ENCODE measurements at places on chromosomes 4 and X.
A peak's percentile ranks its signal among the peaks of the same experiment; 100 is the strongest.

- DNase-seq = no peak
Observed at GRCh38 chr4:126604268-126604867, 1028.4 kb upstream of the INTU start.

- DNase-seq = no peak
Observed at GRCh38 chr4:139374251-139374650, 72.0 kb upstream of the NDUFC1 start.

DNA sequence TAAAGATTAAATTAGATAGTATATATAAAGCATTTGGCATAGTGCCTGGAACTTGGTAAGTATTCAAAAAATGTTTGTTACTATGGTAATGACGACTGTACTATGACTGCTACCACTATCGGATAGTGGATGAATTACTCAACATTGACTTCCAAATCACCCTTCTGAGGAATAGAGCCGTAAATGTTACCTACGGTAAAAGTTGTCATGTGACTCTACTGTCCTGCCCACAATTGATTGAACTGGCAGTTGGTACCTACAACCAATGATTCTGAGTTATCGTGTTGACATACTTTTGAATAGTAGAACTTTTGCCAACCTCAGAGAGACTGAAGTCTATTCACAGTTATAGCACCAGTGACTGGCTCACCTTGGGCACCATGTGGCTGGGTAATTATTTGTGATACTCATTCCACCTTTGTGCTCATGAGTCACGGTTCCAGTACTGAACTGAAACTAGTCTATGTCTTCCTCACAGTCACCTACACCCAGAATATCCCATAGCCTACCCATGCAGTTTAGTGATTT is 185.5 kb upstream of the PITX2 start:
- no peak for DNase-seq

GRCh38 chrX:143632625-143633410 is 3.1 kb downstream of the SLITRK4 start:
- DNase-seq = no peak

DNA sequence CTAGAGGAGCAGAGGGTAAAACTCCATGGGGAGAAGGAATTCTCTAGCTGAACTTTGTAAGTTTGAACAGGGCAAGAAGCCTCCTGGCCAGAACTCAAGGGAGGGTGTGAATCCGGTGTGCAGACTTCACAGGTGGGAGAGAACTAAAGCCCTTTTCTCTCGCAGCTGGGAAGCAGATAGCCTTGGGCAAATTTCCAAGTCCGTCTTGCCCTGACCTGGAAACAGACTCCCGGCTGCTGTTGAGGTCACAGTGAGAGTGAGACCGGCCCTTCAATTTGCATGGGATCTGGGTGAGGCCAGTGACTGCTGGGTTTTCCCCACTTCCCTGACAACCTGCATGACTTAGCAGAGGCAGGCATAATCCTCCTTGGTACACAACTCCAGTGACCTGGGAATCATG is 94.5 kb upstream of the ZNF827 start:
- no peak for DNase-seq

GRCh38 chrX:100409610-100410590 is at the start of gene PCDH19:
PCDH19 (minus strand) TSS chrX:100410273; CDS start chrX:100408597, 1,676 bp downstream.
- DNase-seq = peak; percentile 69

DNA sequence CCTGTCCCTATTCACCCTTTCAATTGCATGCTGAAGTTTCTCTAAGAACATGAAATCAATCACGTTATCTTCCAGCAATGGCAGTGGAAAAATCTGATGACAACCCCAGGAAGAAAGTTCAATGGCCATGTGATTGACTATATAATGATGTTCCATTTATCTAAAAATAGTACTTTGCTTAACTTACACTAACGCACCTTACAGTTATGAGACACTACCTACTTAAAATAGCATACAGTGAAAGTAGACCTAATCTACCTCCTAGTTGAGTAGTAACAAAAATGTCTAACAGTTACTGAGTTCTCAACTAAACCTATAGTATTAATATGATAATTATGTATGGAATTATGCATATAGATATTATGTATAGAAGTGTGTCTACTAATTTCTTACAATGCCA is 28.6 kb upstream of the PGM2 start:
- DNase-seq = no peak

DNA sequence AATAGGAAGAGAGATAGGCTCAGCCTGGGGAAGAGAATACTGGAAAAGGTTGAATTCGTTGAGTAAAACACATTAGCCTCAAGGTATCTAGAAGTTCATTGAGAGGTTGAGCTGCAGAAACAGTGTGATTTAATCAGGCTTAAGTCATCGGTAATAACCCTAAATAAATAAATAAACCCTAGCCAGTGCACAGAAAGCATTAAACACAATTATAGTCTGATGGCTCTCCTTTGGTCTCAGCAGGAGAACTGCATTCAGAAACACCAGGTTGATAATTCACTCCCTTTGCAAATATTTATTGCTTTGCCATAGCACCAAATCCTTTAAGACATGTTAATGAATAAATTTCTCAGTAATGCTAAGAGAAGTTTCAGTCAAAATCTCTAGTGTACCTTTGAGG is 9.6 kb downstream of the DCX start:
- DNase-seq = no peak

- no peak for DNase-seq
Observed at GRCh38 chr4:120331486-120332370, 265.1 kb upstream of the MAD2L1 start.

DNA sequence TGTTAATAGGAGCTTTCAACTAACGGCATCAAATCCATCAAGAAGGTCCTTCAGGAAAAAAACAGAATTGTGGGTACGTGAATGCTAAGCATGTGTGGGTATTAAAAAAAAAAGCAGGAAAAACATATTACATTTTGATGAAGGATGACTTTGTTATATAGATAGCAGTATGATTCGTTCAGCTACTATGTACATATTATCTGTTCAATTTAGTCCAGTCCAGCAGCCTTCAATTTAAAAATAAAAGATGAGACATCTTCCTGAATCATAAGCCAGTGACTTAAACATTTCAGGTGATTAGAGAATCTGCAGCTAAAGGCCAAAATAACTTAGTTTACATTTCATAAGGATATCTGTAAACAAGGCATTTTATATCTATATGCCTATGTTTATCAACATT is 63.4 kb downstream of the LCORL start:
- DNase-seq = no peak

DNA sequence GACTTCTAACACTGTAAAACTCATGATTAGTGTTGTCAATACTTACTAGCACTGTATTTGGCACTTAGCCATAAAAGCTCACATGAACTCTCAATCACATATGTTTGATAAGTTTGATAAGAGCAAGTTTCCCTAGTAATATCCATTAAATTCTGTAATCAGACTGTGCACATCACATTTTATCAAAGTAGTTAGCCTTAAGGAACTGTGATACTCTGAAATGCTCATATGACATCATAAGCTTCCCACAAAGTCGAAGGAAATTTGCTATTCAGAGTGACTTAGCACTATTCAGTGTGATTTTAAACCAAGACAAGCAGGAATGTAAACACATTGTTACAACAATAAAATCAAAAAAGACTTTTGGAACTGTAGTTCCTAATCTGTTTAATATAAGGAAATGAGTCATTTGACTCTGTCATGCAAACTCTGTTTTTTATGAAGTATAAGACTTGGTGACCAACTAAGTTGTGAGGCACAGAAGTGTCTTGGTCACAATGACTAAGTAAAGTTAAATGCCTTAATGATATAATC is 6.7 kb downstream of the SLC7A11 start:
- no peak for DNase-seq

GRCh38 chr4:116374815-116375214 is 710.6 kb downstream of the TRAM1L1 start:
- no peak for DNase-seq

DNA sequence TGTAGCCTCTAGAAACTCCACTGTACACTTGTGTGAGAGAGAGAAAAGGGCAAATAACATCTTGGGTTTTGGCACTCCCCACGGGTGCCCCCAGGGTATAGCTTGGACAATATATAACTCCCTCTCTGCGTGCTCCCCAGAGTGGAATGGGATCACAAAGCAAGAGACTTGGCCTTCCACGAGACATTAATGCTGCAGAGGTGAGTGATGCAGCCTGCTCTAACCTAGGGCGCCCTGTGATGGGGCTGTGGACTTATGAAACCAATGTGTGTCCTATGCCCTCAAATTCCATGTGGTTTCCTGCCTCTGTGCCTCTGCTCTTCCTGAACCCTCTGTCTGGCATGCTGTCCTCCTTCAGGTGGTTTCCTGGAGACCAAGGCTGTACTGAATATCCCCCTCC is 22.0 kb upstream of the FAM9C start:
- no peak for DNase-seq

DNA sequence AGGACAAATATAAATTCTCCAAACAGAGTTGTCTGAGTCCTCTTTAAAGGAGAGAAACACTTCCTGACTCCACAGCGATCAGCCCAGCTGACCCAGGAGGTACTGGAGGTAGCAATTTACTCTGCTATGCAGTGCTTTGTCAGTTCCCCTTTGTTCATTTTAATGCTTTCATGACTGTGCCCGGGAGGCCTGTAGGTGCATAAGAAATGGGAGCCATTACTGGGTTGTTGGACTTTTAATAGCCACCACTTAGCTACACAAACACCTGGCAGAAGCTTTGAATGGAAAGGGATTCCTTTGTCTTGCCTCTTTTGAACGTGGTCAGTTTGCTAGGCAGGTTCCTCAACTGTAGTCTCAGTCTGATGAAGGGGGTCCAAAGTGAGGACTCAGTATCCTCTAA is 59.0 kb upstream of the AFF2 start:
- DNase-seq = no peak

DNA sequence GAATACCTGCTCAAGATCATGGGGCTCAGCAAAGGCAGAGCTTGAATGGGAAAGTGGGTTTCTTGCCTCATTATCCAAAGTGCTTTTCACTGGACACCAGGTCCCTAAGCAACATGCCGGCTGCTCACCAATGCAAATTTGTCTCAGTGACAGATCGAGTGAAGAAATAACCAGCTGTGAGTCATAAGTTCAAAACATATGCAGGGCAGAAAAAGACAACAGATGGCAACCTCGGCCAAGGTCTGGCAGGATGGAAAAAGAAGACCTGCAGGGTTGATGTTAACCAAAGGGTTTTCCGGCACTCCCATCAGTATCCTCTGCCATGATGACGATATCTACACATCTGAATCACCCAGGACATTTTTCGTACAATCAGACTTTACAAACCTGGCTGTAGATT is 124.1 kb downstream of the AFAP1 start:
- DNase-seq = no peak

GRCh38 chr4:38647101-38647819 is 16.7 kb upstream of the KLF3 start:
- no peak for DNase-seq

- no peak for DNase-seq
Observed at GRCh38 chr4:99507762-99508161, 3.1 kb upstream of the C4orf17 start.

- DNase-seq = no peak
Observed at GRCh38 chr4:30399476-30399875, 320.7 kb upstream of the PCDH7 start.

DNA sequence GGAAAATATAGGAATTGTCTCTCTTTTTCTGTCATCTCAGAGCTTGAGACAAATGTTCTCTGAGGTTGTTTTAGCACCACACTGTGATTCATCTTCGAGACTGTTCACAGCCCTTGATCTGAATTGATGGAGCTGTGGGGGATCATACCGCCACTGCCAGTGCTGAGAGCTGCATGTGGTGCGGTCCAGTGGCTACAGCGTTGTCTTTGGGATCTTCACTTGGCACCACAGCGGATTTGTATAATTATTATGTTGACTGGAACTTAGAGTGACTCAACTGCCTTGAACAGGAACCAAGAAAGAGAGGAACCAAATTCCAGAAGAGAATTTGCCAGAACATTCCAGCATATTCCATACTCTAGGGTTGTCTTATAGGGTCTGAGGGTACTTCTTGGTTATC is 29.1 kb downstream of the TBL1X start:
- DNase-seq = no peak

DNA sequence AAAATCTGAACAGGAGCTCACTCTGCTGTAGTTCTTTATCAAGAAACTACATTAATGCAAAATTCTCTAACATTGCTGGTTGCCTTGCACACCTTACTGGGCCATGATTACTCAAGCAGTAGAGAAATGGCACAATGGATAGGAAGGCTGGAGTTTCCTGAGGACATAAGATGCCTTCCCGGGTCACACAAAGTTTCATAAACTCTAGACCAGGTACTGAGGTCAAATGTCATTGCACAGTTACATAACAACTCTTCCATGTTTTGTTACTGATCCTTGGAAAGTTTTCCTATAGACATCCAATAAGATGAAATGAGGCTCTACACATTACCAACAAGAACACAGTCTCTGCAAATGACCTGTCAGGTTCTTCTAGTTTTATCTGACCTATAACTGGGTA is 9.9 kb downstream of the TEC start:
- DNase-seq = no peak

DNA sequence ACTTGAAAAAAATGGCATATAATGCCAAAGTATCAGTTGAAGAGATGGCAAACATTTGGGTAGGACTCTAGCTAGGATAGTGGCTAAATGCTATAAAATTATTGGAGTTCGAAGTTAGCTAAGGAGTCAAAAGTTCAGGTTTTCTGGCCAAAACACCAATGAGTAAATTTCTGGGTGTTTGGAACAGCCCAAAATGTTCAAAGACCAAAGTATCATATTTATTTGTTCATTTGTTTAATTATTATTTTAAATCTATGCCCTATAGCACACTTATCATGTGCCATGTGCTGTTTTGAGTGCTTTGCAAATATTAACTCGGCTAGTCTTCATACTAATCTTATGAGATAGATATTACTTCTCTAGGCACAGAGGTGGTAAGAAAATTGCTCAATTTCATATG is 285.5 kb downstream of the TEX13C start:
- DNase-seq = no peak

- DNase-seq = no peak
Observed at GRCh38 chr4:110062166-110062565, 136.2 kb downstream of the ELOVL6 start.

GRCh38 chr4:140138428-140138827 is 15.6 kb downstream of the MAML3 start:
- no peak for DNase-seq

DNA sequence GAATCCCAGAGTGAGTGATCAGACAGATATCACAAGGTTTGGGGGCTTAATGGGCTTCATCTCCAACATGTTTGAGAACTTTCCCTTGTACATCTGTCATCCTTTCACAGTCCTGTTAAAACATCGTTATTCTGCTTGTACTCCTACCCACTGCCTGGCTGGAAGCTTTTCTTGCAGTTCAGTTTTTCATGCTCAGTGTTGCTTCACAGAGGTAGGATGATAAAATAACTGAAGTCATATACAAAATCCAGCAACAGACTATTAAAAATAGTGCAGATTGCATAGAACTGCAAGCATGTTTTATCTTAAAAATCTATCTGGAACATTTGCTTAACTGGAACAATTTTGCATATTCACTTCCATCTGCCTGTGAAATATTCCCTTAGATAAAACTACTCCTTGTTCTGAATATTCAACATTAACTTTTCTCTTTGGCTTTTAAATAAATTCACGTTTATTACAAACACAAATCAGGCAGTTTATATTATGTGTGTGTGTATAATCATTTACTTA is 579.6 kb upstream of the IGFBP7 start:
- no peak for DNase-seq

DNA sequence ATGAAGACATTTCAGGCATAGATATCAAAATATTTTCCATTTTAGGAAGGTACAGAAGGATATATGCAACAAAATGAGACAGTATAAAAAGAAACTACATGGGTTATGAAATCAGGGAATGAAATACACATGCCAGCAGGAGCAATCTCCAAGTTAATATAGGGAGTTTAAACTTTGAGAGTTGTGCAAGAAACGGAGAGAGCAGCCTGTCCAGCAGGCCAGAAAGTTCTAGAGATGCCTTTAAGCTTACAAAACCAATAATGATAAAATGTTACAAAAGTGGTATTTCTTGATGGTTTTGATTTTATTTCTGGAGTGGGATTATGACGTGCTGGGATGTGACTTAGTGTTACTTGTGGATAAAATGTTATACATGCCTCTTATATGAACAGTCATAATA is 2047.9 kb downstream of the ARAP2 start:
- no peak for DNase-seq

All from frontal cortex (tissue), 4 donors.